NCI-H510A (cell line): ENCODE measurements at places on chromosomes 16 and 17.

GRCh38 chr17:80943346-80944145 lies 48.1 kb upstream of the CHMP6 start:
- no peak for DNase-seq

GRCh38 chr17:7173687-7174602 lies 5.2 kb downstream of the ASGR1 start:
- DNase-seq: no peak

- no peak for DNase-seq
Measured at GRCh38 chr16:31527734-31528274, at the start of gene AHSP. TSS of gene AHSP (plus strand) at chr16:31527900. CDS start at chr16:31528140, 240 bp downstream.

GRCh38 chr17:38586788-38587187 lies 19.0 kb downstream of the SRCIN1 start:
- DNase-seq: no peak

DNA sequence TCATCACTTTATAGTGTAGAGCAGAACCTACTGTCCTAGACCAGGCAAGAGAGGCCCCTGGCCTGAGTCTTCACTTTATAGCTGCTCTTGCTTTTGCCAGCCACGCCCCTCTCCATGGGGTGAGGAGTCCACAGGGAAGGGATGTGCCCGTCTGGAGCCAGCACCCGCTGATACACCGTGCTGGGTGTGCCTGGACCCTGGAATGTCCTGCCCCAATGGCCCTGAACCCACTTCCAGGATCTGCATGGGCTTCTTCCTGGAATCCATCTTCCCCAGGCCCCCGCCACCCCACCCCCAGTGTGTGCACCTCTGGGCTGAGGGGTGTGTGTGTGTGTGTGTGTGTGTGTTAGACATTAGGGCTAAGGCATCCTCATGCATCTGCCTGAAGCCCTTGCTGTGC lies 44.9 kb downstream of the MEOX1 start:
- no peak for DNase-seq

DNA sequence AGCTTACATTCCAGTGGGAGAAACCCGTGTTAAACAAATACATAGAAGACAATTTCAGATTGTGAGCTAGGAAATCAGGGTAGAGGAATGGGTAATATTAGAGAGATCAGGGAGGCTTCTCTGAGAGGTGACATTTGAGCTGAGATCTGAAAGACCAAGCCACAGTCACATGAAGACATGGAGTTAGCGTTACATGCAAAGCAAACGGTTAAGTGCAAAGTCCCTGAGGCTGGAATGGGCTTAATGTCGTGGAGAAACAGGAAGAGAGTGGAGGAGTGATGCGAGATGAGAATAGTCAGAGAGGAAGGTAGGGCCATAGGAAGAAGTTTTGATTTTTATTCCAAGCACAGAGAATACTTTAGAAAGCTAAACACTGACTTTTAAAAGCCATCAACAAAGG lies 246.1 kb downstream of the IRX3 start:
- no peak for DNase-seq

DNA sequence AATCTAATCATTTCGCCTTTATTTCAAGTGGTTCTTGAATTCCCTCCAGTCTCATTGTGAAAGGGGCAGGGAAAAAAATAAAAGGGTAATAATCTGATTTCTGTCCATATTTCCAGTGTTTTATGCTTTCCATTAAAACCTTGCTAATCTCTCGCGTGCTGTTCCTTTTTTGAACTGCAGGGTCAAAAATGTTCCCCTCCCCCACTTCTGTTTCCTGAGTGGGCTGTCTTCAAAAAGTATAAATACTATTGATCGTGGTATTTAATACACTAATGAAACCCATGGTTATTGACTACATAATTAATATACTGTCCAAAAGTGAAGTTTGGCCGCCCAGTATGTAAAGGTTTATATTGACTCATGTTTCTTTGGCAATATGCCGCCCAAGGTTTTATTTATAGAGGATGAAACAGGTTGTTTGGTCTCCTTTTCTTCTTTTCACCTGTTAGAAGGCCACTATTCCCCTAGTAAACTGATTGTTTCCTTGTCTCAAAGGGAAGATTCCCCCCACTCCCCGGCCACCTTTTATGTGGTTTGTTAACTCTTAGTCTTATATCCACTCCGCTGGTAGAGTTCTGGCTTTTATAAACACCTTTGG lies 69.7 kb downstream of the RPA1 start:
- DNase-seq: no peak

- DNase-seq: no peak
Measured at GRCh38 chr17:12429116-12429515, 236.6 kb upstream of the MYOCD start.

GRCh38 chr17:54838651-54839421 lies 61.8 kb upstream of the TOM1L1 start:
- DNase-seq: no peak

DNA sequence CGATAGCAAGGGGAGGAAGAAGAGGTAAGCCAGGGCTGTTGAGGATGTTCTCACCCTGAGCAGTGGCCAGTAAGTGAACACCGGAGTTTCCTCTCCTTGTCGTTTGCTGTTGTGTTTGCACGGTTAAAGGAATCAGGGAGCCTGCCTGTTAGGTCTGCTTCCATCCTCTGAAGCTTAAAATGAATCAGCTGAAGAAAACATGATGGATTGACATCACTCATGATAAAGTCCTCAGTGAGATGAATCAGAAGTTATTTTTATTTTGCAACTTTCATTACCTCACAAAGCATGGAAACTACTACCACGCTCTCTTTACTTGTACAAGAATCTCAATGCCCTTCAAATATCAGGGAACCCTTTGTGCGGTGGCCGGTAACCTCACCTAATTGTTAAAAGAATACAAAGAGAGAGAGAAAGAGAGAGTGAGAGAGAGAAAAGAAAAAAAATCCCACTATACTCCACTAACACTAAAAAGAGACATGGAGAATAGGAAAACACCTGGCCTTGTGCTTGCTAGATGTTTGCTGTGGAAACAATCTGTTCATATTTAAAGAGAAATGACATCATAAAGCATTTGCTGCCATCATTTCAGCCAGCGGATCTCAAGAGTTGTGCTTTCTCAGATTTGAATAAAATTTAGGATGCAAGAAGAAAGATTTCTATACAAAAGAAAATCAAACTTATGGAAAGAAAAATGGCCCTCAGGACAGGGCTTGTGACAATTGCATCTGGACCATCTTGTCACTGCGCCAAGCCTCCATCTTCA lies 441.6 kb upstream of the SALL1 start:
- no peak for DNase-seq

- DNase-seq: no peak
Measured at GRCh38 chr16:25966172-25967097, 274.7 kb downstream of the HS3ST4 start.

DNA sequence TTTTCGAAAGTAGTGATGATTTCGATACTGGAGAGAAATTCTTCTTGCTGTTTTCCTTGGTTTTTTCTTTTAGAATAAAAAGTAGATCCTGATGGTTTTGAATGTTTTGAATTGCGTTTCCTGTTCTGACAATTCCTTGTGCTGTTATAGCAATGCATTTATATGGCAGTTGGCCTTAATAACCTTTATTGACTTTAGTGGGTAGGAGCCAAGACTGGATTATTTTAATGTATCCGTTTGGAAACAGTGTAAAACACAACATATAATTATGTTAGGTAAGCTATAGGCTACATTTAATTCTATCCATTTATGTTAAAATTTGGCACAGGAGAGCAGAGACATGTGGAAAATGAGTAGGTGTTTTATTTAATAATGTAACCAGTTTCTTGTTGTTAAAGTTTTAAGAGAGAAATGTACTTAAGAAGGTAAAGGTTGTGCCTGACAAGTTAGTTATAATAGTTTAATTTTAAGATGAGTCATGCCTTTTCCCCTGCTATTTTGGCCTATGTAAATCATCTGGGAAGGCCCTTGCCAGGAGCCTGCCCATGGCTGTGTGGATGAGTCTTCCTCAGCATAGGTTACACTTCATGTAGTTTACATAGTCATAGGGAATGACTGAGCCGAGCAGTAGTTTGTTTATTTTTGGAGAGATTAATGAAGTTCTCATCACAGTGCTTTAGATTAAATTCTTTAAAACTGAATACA lies 189.9 kb downstream of the FTO start:
- peak; percentile 9 for DNase-seq
